Activated CD4-positive, alpha-beta memory T cell treated with anti-CD3 and anti-CD28 coated beads for 36 hours (primary cell): ENCODE measurements at places on chromosomes 2 and 18.

DNA sequence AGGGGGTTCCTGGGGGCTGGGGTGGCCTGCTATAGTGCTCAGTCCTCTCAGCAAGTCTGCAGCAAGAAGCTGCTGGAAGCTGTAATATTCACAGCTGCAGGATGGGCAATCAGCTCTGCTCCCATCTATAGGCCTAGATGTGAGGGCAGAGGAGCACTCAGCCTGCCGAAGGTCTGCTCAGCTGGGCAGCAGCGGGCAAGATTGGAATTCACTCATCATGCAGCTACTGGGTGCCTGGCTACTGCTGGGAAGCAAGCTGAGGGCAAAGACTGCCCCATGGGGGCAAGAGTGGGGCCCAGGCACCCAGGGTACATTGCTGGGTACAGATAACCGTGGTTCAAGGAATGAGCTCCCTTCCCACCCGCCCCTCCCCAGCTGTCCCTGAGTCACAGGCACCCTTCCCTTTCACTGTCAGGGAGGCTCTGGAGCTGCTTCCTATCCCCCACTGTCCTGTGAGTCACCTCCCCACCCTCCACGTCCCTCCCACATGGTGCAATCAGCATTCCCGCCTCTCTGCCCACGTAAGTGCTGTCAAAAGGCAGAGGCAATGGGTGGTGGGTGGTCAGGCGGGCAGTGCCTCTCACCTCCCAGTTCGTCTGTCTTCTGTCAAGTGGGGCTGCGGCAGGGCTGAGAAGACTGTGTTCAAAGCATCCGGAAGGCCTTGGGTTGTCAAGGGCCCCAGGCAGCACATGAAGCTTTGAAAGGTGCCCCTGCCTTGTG is 169.2 kb downstream of the TRIM43 start:
- no peak for DNase-seq

- DNase-seq, result no peak
Observed at GRCh38 chr2:145284551-145284950, 764.6 kb upstream of the ZEB2 start.

DNA sequence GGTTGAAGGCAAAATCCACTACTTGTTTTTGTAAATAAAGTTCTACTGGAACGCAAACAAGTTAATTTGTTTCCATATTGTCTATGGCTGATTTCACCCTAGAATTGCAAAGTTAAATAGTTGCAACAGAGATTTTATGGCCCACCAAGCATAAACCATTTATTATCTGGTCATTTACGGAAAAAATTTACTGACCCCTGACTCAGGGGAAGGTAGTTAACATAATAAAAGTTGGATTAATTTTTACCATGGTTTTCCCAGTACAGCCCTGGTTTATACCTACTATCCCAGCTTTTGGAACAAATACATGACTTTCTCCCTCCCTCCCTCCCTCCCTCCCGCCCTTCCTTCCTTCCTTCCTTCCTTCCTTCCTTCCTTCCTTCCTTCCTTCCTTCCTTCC is 588.9 kb upstream of the TMEFF2 start:
- no peak for DNase-seq

GRCh38 chr18:47209171-47209570 is 33.0 kb upstream of the IER3IP1 start:
- DNase-seq, result no peak

DNA sequence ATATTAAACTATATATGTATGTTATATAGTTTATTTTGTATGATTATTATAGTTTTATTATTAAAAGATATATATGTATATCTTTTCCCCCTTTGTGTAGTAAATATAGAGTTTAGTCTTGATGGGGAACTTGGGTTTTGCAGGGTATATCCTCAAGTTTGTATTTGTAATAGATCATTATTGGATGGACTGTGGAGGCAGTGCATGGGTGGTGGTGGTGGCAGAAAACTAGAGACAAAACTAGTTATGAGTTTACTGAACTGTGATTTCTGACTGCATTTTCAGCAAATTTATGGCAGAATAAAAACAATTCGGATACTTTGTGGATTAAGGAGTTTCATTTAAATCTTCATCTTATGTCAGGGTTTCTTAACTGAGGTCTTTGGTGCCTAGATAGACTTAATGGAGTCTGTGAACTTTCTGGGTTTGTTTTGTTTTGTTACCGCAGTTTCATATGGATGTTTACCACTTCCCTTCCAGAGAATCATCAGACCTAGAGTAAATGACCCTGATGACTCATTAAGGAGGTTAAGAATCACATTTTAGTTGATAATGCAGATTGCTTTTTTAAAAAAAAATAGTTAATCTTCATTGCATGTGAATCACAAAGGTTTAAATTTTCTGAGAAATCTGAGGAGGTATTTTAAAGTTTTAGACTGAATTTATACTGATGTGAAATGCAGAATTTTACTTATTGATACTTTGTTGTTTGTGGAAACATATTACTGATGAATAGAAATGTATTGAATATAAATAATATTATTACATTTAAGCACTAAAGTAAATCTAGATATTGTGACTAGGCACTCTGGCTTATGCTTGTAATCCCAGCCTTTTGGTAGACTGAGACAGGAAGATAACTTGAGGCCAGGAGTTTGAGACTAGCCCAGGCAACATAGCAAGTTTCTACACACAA is 14.5 kb downstream of the EPC2 start:
- no peak for DNase-seq

GRCh38 chr2:176650838-176651555 is 381.8 kb downstream of the MTX2 start:
- DNase-seq, result no peak

- DNase-seq, result peak; percentile 83
Observed at GRCh38 chr2:230660294-230661060, 52.2 kb upstream of the CAB39 start.

DNA sequence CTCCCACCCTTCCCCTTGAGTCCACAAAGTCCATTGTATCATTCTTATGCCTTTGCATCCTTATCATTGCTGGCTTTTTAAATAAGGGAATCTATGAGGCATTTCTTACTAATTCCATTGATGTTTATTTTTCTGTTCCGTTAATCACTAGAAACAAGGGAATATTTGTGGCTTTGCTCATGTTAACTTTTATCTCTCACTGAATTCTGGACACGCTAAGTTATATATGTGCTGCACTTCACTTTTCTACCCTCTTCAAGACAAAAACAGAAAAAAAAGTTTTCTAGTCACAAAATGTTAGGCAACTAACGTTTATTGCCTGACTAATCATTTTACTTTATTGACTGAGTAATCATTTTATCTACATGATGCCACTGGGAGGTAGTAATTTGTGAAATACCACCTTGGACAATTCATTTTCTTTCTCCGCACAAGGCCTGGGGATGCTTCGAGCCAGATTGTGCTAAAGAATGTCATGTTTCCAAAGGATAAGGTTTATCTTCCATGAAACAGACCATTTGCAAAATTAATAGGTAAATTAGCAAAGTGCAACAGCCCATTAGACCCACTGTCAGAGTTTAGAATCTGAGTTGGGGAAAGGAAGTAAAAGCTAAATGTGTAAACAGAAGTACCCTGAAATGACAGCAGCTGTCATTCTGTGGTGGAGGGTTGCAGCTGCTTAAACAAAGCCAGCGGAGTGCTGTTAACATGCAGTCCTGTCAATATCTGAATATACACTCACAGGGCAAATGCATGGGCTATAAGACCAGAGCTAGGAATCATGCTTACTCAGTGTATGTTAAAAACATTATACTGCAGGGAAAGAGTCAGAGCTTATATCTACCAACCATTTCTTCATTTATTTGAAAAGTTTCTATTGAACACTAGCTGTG is 658.7 kb downstream of the CNTNAP5 start:
- DNase-seq, result no peak

GRCh38 chr2:151616760-151617339 is 117.4 kb downstream of the NEB start:
- no peak for DNase-seq

DNA sequence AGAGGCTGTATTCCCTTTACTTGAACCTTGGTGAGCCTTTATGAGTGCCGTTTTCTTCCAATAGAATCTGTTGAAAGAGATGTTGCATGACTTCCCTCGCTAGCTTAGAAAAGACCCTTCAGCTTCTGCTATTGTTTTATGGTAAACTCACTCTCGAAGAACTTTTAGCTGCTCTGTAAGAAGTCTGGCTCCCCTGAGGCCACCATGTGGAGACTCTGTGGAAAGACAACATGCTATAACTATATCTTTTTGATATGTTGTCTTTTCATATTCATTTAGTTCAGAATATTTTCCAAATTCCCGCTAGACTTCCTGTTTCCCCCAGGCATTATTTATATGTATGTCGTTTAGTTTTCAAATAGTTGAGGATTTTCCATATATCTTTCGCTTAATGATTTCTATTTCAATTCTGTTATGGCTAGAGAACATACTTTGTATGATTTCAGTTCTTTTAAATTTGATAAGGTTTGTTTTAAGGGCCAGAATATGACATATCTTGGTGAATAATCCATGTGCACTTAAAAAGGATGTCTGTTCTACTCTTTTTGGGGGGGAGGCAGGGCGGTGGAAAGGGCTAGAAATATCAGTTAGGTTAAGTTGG is 64.1 kb downstream of the PTPN4 start:
- peak; percentile 36 for DNase-seq

- no peak for DNase-seq
Observed at GRCh38 chr18:79718878-79719477, 39.4 kb downstream of the CTDP1 start.

DNA sequence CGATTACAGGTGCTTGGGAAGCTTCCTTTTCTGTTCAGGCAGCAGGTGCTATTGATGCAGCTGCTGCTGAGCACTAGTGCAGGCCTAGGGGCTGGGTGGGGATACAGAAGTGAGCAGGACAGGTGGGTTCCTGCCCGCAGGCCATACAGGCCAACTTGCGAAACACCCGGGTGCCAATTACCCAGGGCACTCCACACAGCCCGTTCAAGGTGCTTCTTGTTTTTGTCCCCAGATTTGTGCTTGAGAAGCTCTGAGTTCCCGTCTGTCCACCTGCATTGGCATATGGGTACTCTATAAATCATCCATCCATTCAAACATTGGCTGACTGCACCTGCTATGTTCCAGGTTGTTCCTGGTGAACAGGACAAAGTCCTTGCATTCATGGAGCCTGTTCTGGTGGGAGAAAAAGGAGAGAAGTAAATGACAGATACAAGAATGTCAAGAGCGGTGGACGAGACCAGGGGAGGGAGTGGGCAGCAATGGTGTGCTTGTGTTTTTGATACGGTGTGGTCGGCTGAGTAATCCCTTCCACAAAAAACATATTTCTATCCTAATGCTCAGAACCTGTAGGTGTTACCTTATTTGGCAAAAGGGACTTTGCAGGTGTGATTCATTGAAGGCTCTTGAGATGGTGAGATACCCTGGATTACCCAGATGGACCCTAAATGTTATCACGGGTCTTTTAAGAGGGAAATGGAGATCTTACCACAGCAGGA is 31.4 kb downstream of the SH3BP4 start:
- no peak for DNase-seq

DNA sequence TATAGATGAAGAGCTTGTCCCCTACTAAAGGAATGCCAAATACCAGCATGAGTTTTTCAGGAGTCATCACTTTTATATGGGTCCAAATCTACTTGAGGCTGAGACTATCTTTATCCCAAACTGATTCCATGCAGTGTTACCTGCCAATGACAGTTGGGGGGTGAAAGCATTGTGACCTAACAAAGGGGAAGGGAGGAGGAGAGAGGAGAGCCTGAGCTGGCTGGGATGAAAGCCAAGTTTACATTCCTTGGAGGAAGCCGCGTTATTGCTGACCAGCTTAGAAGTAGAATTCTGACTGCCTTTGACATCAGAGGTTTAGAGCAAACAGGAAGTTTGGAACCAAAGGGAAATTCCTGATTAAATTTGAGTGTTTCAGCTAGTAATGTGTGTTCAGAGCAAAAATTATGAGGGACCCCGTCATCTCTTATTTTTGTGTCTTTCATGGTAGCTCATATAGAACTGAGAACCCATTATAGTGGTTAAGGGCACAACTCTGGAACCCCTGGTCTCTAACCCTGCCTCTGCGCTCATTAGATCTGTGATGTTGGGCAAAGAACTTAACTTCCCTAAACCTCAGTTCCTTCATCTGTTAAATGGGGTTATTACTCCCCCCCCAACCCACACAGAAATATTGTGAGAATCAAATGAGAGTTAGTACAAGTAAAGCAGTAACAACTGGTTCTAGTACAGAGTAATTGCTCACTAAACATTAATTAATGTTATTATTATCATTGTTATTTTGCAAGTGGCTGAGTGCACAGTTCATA is 199.3 kb upstream of the EPAS1 start:
- DNase-seq, result no peak

- DNase-seq, result no peak
Observed at GRCh38 chr18:69882965-69883668, 64.6 kb downstream of the CD226 start.

GRCh38 chr2:72813841-72814240 is 12.0 kb downstream of the EXOC6B start:
- DNase-seq, result no peak

DNA sequence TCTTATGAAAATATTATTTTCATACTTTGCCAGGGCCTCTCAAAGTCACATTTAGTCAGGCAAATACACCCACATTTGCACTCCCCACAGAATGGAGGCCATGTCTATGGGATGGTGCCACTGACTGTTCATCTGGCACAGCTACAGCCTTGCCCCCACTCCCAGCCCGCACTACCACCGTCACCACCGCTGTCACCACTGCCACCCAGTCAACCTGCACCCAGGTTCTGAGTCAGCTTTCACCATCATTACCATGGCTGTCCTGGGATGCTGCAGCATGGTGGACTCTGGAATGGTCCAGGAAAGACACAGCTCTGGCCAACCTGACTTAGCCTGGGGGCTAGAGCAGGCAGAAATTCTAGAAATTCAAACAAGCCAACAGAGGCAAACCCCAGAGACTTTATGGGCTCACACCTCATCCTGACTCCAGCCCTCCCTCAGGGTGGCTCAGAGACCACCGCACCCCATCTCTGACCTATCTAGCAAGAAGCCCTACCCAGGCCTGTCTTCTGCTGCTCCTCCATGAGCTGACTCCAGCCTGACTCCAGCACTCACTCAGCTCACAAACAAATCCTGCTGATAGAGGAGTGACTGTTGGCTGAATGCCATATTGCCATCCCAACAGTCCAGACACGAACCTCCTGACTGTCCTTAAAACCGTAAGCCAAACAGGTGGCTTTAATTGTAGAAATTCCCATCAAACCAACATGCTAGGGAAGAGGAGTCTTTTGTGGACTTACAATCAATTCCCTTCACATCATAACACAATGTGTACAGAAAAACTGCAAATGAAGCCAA is 28.0 kb downstream of the DNER start:
- no peak for DNase-seq
